ENCODE measurements at places on chromosomes 7 and 10.

GRCh38 chr7:48148311-48148710 lies 22.9 kb upstream of the ABCA13 start:
- DNase-seq, result no peak

DNA sequence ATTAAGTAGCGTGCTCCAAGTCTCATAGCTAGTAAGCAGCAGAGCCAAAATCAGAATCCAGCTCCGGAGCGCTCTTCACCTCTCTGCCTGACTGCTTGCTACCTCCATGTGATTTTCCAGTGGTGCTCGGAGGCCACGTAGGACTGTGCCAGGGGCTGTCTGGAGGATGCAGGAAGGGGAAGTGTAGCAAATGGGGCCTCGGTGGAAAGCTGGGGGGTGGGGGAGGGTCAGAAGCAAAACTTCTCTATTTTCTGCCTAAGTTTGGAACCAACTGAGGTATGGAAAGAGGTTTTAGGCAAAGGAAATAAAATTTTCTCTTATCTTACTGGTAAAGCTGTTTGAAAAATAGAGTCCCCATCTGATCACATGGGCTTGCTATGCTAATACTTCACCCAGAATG lies 108.7 kb downstream of the TBXAS1 start:
- peak; percentile 31 for DNase-seq

DNA sequence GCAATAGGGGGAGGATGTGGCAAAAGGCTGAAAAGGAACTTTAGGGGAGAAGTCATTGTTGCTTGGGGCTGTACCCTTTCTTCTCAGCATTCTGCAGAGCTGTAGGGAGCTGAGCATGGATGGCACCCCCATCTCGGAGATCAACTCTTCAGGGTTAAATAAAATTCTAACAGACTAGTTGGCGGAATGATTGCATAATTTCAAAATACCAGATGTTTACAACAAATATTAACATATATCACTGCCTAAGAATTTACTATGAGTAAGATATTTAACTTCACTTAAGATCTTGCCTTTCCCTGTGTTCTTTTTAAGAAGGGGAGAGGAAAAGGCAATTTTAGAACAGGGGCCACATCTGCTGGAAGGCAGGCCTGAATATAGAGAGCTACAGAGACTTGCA lies 509 bp upstream of the OR2F1 start:
- DNase-seq, result no peak

- no peak for DNase-seq
These were observed 31.3 kb upstream of the CXCL12 start for GRCh38 chr10:44416021-44416771.

DNA sequence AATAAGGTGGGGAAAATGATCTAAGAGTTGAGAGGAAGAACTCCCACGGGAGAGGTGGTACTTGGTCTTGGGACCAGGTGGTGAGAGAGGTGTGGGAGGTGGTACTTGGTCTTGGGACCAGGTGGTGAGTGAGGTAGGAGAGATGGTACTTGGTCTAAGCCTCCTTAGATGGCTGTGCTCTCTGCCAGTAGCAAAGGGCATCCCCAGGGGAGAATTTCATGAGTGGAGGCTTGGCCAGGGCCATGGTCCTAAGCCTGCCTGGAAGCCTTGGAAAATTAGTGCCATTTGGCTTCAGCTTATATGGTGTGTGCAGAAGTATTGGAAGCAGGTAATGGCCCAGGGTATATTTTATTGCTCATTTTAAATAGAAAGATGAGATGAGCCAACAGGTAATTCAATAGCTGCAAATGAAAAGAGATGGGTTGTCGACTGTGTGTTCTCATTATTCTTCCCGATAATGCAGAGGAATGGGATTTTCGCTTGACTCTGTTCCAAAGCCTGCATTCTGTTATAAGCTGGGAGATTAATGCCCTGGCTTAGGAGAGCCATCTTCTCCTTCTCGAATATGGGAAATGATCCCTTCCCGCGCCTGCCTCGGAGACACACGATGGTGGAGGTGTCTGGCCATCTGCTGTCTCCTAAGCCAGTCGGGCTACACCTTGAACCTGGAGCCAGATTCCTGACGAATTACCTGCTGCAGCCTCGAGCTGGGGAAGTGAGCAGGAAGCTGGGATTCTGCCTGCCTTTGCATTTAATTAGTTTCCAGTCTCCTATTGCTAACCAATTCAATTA lies 287.8 kb downstream of the GALNT17 start:
- no peak for DNase-seq

DNA sequence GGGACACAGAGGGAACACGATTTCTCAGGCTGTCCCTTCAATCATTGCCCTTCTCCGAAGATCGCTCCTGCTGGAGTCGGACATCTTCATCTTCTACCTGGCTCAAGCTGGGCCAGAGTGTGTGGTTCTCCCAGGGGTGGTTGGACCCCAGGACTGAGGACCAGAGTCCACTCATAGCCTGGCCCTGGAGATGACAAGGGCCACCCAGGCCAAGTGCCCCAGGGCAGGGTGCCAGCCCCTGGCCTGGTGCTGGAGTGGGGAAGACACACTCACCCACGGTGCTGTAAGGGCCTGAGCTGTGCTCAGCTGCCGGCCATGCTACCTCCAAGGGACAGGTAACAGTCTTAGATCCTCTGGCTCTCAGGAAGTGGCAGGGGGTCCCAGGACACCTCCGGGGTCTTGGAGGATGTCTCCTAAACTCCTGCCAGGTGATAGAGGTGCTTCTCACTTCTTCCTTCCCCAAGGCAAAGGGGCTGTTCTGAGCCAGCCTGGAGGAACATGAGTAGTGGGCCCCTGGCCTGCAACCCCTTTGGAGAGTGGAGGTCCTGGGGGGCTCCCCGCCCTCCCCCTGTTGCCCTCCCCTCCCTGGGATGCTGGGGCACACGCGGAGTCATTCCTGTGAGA lies 23.3 kb downstream of the TBATA start:
- no peak for DNase-seq

DNA sequence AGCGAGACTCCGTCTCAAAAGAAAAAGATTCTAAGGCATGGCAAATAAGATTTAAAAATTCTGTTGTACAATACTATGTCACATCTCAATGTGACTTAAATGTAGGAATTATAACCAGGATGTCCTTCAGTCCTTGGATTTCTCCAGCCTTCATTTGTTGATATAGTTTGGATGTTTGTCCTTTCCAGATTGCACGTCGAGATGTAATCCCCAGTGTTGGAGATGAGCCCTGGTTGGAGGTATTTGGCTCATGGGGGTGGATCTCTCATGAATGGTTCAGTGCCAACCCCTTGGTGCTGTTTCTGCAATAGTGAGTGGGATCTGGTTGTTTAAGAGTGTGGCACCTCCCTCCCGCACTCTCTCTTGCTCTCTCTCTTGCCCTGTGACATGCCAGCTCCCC lies 12.8 kb upstream of the ACHE start:
- DNase-seq, result no peak

- DNase-seq, result no peak
These were observed 102.7 kb downstream of the WDR11 start for GRCh38 chr10:120953897-120954296.

DNA sequence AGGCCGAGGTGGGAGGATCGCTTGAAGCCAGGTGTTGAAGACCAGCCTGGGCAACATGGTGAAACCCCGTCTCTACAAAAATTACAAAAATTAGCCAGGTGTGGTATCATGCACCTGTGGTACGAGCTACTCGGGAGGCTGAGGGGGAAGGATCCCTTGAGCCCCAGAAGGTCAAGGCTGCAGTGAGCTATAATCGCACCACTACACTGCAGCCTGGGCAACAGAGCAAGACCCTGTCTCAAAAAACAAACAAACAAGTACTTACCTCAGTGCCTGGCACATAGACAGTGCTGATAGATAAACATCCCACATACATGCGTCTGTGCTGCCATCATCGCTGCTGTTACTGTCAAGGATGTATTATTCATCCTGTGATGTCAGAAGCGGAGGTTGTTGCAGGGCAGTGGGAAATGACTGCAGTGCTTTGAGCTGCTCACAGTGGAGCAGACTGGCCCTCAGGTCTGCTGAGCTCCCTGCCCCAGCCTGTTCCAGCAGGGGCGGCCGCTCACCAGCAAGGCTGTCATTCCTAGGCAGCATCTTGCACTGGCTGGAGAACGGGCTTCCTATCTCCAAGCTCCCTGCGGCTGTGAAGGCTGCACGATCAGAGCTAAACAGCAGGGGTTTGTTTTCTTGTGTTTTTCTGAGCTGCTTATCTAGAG lies 18.6 kb downstream of the FOXK1 start:
- DNase-seq, result no peak

GRCh38 chr7:128886391-128887168 lies 23.9 kb downstream of the ATP6V1F start:
- DNase-seq, result no peak

GRCh38 chr7:47392241-47392759 lies 189.6 kb downstream of the TNS3 start:
- peak; percentile 46 for DNase-seq

DNA sequence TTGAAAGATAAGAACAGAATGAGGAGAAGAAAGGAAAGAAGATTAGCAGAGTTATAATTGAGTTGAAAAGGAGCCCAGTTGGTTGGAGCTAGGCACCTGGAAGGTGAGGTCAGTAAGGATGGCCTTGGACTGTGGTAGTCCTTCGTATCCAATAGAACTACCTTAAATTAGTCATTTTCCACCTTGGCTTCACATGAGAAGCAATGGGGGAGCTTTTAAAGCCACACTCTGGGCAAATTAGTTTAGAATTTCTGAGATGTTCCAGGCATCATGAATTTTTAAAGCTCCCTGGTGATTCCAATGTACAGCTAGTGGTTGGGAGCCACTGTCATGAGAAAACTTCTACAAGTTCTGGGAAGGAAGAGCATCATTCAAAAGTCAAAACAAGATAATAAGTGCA lies 27.3 kb upstream of the CYP3A5 start:
- no peak for DNase-seq

DNA sequence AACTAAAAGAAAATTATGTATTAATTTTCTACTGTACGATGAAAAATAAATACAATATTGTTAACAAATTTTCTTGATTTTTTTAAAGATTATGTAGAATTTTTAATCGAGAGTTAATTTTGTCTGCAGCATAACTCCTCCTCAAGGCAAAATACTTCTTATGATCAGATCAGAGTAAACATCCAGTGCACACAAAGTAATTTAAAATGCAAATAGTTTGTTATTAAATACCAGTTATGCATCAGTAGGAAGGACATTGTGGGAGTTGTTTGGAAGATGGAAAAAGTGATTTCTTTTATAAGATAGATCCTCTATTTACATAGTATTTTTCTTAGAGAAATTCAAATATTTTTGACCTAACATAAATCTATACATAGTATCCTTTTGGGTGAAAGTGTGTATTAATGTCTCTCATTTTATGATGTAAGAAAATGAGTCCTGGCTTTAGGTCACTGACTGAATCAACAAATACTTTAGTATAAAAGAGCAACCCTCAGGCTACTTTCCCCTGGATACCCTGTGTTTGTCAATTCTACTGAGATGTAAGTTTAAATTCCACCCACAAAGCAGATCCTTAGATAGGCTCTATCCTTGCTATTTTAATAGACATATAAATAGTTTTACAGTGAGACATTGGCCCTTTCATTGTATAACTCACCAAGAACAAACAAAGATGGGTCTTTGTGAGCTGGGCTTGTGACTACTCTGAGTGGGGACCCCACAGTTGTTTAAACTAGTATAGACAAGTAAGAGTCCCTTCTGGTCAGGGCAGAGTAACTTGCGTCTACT lies 1133.7 kb downstream of the GATA3 start:
- DNase-seq, result no peak

- DNase-seq, result no peak
These were observed 80.4 kb downstream of the CLEC2L start for GRCh38 chr7:139603896-139604295.

DNA sequence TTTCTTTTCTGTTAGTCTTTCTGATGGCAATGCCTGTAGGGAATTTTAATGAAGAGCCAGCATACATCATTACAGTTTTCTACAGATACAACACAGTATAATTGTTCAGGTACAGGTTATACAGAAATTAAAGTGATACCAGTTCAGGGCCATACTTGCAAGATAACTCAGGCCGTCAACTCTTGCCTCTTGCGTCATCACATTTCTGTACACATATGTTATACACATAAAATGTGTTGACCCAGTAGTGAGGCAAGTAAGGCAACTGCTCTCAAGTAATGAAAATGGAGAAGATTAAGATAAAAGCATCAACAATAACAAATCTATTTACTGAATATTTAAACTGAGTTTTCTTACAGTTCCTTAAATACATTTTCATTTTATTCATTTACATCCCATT lies 317.8 kb downstream of the HPSE2 start:
- DNase-seq, result no peak

GRCh38 chr10:92886334-92886961 lies 38.1 kb downstream of the EXOC6 start:
- no peak for DNase-seq

DNA sequence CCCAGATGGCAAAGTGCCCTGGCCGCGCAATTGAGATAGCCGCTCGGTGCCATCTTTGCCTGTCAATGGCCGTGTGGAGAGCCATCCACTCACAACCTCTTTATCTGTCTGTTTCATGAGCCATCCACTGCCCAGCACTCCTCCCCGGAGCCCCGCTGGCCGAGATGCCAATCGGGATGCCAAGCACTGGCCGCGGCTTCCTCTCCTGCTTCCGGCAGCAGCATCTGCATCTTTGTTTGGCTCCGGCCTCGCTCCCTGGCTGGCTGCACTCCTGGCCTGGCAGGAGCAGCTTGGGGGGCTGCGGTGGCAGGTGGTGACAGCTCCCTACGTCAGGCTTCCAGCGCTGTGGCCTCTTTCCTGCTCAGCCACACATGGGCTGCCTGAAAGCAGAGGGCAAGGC lies 231.7 kb downstream of the USP6NL start:
- peak; percentile 17 for DNase-seq

DNA sequence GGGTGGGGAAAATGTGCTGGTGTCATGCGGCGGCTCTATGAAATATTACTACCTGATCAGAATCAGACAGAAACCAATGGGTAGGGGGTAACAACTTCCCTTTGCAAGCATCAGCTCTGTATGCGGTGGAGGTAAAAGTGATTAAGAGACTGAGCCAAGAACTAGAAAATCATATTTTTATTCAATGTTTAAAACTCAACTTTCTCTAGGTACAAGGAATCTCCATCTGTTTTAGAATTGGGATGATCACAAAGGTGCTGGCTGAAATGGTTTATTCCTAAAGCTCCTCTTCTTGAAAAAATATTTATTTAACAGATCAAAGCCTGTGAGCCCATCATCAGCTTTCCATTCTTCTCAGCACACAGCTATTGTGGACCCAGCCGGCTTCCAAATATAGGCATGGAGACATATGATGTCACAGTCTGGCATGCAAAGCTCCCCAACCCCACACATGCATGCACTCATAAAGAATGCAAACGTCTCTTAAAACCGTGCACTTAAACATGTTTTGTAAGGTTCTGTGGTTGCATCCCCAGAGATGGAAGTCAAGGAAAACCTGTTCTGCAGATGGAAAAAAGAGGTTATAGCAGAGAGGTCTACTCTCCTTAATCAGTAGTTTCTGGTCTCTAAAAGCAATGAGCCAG lies 126.0 kb downstream of the SKIDA1 start:
- no peak for DNase-seq

- DNase-seq, result no peak
These were observed 50.0 kb downstream of the MAGI2 start for GRCh38 chr7:79403451-79403850.

DNA sequence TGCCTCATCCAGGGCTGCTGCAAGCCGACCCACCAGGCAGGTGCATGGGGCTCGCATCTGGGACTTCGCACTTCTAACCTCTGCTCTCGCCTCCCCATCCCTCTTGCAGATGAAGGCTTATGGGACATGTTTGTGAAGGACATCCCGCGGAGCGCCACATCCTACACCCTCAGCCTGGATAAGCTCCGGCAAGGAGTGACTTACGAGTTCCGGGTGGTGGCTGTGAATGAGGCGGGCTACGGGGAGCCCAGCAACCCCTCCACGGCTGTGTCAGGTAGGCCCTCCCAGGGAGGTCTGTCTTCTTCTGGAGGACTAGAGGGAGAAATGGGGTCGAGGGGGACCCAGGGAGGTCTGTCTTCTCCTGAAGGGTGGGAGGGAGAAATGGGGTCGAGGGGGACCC lies 448.9 kb upstream of the FOXK1 start:
- no peak for DNase-seq

Measured in globus pallidus (tissue), 1 donor.